Stimulated activated CD8-positive, alpha-beta memory T cell treated with anti-CD3 and anti-CD28 coated beads, Interleukin-4, amount 100 ng/mL, for 48 hours (primary cell): ENCODE measurements at places on chromosomes 2 and 18.

- DNase-seq: no peak
Measured at GRCh38 chr2:188118431-188118830, 173.2 kb upstream of the GULP1 start.

DNA sequence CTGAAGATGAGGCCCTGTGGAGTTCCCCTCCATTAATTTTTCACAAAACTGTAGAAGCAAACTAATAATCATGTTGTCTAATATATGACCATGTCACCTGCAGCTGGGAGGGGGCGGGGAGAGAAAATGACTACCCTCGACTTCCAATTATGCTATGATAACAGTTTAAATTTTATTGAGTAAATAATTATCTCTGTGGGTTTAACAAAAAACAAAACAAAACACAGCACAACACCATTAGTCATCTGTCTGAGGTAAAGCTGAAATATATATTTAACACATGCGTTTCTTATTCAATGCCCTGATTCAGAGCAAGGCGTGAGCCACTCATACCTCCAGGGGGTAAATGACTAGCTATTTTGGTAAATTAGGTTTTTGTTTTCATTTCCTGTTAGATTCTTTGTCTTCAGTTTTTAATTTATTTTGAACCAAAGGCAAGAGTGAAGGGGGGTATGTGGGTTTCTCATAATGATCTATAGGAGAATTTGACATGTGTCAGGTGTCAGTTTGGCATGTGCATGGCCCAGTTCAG is 77.4 kb upstream of the ZCCHC2 start:
- no peak for DNase-seq

- no peak for DNase-seq
Measured at GRCh38 chr2:230106771-230107170, 38.0 kb upstream of the SLC16A14 start.

DNA sequence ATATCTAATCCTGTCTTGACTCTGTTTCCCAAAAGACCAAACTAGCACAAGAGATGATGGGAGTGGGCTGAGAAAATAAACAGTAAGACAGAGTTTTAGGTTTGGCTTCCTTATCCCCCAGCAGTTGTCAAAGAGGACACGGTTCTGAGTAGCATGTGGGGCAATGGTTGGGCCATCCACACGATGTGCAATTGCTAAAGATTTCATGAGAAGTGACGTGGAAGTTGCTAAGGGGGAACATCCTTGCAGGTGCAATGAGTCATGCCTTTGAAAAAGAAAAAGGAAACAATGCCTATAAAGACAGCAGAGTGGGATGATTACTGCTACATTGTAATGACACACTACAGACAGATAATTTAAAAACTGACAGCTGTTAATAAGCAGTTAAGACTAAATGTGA is 1395.8 kb downstream of the LRP1B start:
- no peak for DNase-seq

GRCh38 chr2:201761101-201761500 is 19.6 kb downstream of the ALS2 start:
- no peak for DNase-seq

GRCh38 chr18:78722929-78723710 is 256.5 kb upstream of the SALL3 start:
- no peak for DNase-seq

GRCh38 chr2:235728800-235729556 is 235.1 kb downstream of the AGAP1 start:
- DNase-seq: no peak
